ENCODE measurements at places on chromosomes 5 and 9.
A peak's percentile ranks its signal among the peaks of the same experiment; 100 is the strongest.

DNA sequence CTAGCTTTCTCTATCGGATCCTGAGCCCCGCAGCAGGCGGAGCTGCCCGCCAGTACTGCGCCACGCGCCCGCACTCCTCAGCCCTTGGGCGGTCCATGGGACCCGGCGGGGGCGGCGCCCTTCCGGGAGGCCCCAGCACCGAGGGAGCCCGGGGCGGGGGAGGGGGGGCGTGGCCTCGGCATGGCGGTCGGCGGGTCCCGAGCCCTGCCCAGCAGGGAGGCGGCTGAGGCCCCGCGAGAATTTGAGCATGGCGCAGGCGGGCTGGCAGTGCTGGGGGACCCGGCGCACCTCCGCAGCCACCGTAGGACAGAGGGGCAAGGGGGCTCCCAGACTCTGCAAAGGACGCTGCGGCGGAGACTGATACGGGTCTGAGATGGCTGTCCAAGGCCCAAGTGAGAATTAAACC lies 6.8 kb downstream of the ZDHHC11B start:
- DNase-seq: no peak

GRCh38 chr9:94911211-94911610 lies 184.7 kb downstream of the AOPEP start:
- DNase-seq: no peak

- peak; percentile 31 for DNase-seq
Measured at GRCh38 chr5:75057561-75057960, 5.2 kb upstream of the GCNT4 start.

DNA sequence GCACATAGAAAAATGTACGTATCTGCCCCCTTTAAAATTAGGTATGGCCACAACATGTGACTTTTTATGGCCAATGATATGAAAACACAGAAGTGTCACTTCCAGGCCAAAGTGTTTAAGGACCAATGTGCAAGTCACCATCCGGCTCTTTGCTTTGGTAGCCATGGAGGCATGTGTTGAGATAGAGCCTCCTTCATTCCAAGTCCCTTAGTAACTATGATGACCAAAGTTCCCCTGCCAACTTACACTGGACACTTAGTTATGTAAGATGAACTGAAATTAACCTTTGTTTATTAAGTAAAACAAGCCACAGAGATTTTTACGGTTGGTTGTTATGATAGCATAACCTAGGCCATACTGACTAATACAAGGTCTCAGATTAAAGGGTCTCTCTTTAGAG lies 51.0 kb downstream of the FBN2 start:
- no peak for DNase-seq

GRCh38 chr5:58827463-58827862 lies 244.6 kb downstream of the RAB3C start:
- DNase-seq: no peak

DNA sequence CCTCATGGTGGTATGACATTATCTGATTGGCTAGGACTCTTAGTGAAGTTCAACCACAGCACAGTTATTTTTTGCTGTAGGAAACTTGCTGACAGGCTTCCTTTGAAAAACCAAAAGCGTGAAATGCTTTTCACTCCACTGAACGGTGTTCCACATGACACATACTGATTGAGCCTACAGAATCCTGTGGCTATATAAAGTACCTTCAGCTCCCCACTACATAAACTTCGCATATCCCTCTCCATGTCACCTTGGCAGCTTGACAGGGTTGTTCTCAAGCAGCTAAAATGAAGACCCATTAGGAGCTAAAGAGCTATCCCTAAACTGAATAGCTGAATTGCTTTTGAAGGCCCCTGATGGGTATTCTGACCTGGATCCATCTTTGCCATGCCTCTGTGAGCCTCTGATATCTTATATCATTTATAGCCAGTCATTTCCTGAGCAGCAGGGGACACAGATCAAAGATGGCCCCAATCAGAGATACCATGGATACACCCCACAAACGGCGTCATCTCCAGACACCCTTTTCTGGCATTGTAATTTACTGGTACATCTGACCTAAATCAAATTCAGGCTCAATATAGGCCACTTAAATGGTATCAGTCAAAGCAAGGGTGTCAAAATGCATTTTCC lies 91.5 kb downstream of the APBA1 start:
- no peak for DNase-seq

DNA sequence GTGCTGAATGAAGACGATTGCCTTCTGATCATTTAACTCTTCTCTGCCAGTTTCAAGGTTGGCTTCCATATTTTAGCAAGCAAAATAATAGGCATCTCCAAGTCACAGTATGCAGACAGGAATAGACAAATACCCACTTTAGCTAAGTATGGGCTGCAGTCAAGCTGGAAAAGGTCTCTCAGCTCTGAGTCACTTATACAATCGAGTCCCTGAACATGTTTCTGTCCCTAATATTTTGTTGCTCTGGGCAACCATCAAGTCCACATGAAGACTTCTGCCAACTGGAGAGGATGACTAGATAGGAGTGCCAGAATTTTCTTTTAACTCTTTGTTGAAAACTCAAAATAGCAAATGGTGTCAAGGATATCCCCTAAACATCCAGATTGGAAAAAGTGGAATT lies 575.3 kb downstream of the RAB3C start:
- no peak for DNase-seq

DNA sequence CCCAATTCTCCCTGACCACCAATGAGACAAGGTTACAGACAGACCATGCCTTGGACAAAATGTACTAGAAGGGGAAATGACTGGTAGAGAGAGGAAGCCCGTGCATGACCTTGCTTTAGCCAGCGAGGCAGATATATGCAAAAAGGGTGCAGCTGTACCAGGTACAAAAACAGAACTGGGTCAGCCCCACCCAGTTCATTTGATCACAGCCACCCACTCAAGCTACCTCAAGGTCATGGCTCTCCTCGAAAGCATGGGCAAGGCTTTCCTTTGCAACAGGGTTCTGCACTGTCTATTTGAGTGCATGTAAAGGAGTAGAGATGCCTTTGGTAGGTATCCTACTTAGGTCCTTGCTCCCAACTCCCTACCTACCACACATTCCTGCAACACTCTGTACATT lies 33.3 kb downstream of the TLE1 start:
- no peak for DNase-seq

DNA sequence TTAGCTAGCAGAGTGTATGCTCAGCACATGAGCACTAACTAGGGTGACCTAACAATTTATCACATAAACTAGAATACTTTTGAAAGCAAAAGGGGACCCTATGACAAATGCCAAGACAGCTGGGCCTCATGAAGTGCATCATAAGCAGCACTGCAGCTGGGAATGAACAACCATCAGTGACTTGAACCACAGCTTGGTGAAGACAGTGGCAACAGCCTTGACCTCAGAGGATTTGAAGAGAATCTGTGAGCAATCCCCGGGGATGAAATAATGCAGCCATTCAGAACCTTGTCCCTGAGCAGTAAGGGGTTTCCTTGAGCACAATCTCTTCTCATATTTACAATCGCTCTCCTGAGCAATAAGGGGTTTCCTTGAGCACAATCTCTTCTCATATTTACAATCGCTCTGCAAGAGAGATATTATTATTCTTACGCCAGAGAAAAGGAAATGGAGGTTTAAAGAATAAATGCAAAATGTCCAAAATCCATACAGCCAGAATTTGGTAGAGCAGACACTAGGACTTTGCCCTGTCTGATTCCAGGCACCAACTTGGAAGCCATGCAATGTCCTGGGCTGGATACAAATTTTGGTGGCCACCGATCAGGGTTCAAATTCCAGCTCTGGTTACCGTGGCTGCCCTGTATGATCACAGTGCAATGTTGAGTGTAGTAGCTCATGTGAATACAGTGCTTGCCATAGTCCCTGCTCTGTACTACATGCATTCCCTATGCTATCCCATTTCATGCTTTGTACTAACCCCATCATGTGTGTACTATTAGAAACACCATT lies 846 bp upstream of the NSG2 start:
- no peak for DNase-seq

GRCh38 chr9:77725820-77726219 lies 77.7 kb upstream of the GNA14 start:
- peak; percentile 58 for DNase-seq

DNA sequence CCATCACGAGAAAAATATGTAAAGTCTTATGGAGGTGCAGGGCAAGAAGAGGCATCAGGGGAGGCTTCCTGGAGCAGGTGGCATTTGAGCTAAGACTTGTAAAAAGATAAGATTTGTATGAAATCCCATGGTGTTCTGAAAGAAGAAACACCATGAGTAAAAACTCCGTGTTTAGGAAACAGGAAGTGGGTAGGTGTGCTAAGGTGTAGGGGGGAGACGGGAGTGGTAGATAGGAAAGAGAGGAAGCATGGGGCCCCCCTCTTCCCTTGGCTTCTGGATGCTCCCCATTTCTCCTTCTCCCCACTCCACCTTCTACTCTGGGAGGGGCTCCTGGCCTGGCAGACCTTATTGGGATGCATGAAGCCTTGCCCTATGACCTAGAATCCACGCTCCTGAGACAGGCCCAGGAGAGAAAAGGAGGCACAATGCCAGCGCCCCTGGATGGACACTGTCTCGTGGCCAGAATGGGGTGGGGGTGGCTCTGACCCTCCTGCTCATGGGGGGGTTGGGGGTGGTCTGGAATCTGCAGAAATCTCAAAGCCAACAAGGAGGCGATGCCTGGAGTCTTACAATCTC lies 103.6 kb downstream of the GTF3C4 start:
- no peak for DNase-seq

DNA sequence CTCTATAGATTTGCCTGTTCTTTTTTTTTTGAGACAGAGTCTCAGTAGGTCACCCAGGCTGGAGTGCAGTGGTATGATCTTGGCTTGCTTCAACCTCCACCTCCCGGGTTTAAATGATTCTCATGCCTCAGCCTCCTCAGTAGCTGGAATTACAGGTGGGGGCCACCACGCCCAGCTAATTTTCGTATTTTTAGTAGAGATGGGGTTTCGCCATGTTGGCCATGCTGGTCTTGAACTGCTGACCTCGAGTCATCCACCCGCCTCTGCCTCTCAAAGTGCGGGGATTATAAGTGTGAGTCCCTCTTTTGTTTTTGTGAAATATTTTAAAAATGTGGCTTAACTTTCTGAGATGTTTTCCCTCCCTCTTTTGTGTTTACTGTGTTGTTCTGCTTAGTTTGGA lies 29.2 kb downstream of the HSPA4 start:
- no peak for DNase-seq

DNA sequence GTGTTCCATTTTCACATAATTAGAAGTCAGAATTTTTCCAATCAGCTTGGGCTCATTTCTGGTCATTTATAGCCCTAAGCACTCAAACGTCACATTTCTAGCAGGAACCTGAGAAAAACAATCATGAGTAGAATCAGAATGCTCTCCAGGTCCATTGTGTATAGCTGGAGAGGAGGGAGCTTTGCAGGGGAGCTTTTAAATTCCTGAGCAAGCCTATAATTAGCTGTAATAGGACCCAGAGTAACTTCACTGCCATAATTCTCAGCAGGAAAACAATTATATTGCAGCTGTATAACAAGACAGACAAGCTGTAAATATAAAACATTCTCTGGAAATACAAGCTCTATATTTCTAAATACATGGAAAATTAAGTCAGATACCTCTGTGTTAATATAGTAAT lies 637.6 kb upstream of the SGCD start:
- DNase-seq: no peak

- DNase-seq: no peak
Measured at GRCh38 chr9:137891588-137892423, 14.2 kb downstream of the CACNA1B start.

GRCh38 chr5:170360709-170361108 lies 28.5 kb downstream of the KCNMB1 start:
- no peak for DNase-seq

- no peak for DNase-seq
Measured at GRCh38 chr9:91082731-91083130, 279.0 kb downstream of the AUH start.

- DNase-seq: no peak
Measured at GRCh38 chr5:100647461-100648230, 112.5 kb downstream of the FAM174A start.

GRCh38 chr5:124806373-124807077 lies 60.1 kb upstream of the ZNF608 start:
- no peak for DNase-seq

DNA sequence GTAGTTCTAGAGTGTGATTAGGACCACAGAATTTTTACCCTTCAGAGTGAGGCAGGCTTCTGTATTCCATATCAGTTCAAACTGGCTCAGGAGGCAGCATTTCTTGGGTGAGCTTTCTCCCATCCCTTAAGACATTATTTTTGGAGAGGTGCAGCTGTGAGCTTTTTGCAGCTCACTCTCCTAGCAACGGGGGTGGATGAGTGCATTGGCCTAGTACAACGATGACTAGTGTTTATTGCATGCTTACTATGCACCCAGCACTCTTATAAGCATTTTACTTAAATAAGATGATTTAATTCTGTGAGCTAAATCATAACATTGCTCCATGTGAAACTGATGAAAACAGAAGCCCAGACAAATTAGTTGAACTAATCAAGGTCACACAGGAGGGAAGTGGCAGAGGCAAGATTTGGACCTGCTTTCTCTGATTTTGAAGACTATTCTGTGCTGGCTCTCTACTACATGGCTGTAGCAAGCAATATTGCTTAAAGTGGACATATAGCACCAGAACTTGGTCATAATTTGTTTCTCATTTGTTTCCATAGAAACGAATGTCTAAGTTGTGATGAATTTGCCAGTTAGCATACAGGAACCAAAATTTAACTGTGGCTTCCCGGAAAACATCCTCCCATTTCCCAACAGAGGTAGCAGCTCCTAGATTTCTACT lies 372.1 kb upstream of the RIOK2 start:
- DNase-seq: no peak

DNA sequence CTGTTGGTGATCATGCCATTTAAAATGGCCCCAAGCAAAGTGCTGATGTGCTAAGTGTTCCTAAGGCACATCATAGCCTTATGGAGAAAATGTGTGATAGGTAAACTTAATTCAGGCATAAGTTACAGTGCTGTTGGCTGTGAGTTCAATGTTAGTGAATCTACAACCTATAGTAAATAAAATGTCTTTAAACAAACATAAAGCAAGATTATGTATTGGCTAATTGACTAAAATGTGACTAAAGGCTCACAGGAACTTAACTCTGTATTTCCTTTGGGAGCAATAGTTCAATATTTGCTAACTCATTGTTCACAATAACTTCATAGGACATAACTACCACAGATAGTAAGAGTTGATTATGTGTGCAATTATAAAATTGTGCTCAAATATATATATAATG lies 49.4 kb upstream of the LRRC19 start:
- no peak for DNase-seq

DNA sequence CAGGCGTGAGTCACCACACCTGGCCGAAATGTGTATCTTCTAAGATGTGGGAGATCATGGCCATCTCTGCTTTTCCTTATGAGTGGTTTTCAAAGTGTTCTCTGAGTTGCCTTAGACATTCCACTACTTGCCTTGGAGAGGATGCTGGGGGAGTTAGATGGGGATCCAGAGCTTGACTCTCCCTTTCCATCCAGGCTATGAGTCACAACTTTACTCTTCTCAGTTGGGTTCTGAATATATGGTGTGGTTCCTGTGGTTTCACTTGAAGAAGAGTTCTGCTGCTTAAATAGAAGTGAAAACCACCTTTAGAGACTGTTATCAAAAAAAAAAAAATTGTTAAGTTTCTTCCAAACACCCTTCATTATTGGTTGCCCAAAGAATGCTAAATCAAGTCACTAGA lies 217.6 kb downstream of the ZNF608 start:
- DNase-seq: peak; percentile 55

- no peak for DNase-seq
Measured at GRCh38 chr5:56386046-56386445, 152.9 kb upstream of the ANKRD55 start.

All from activated CD4-positive, alpha-beta T cell treated with anti-CD3 and anti-CD28 coated beads, Interleukin-2, amount 50 U/mL, for 16 hours (primary cell).